IMR-90 (cell line): ENCODE measurements at places on chromosomes 2 and 18.

- peak; percentile 38 for DNase-seq
Observed at GRCh38 chr2:111900859-111901258, 2.5 kb downstream of the MERTK start.

DNA sequence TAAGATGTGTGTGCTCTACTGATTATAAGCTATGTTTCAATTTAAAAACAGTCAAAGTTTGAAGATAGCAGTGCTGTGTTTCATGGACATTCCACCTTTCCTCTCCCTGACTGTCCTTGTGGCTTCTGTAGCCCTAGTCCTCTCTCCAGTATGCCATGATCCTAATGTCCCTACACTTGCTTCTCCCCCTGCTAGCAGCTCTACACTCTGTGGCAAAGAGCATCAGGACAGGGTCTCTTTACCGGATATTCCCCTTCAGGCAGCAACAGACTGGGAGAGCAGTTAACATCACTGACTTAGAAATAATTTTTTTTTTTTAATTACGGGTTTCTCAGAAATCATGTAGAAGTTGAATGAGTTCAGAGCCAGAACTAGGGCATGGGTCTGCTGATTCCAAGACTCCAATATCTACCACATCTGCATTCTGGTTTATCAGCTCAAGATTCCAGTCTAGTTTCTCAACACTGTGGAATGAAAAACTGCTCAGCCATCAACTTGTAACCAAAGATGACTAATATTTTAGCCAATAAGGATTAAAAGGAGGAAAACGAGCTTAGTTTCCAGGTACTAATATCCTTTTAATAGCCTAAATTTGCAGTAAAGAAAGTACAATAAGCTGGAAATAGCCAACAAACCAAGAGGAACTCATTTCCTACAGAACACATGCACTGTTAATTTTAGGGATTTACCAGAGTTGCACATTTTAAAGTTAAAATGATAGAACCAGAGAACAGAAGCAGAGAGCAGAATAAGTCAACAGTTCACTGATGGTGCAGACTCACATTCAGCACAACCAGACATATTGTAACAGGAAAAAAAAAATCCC, 45.2 kb downstream of the TMEM131 start:
- peak; percentile 91 for DNase-seq

GRCh38 chr2:113867571-113867970, 22.3 kb upstream of the ACTR3 start:
- no peak for DNase-seq

GRCh38 chr18:23682045-23682444, 7.2 kb upstream of the LAMA3 start:
- no peak for DNase-seq
